Renal cortical epithelial cell (primary cell): ENCODE measurements at places on chromosomes 13 and 19. TPM values are rescaled to one million over a fixed set of nuclear protein-coding genes. Genes with fewer than 3 reads are reported as not detected.

DCLK1 gene
- 12.0 and 12.2 TPM in 2 replicates for total RNA-seq

ADAT3 gene
- total RNA-seq: 2.6 and 6.5 TPM in 2 replicates

ZNF562 gene
- 57.3 and 59.4 TPM in 2 replicates for total RNA-seq

OVOL3 gene
- not detected in 2 replicates for total RNA-seq

SIGLEC12 gene
- not detected in 2 replicates for total RNA-seq

PLPP2 gene
- 15.4 and 70.8 TPM in 2 replicates for total RNA-seq

CYP2B6 gene
- 0.05 TPM in 1 of 2 replicates, not detected in the other for total RNA-seq

- peak; percentile 16 for DNase-seq
Measured at GRCh38 chr13:24863748-24864540, 100.0 kb downstream of the RNF17 start.

DNA sequence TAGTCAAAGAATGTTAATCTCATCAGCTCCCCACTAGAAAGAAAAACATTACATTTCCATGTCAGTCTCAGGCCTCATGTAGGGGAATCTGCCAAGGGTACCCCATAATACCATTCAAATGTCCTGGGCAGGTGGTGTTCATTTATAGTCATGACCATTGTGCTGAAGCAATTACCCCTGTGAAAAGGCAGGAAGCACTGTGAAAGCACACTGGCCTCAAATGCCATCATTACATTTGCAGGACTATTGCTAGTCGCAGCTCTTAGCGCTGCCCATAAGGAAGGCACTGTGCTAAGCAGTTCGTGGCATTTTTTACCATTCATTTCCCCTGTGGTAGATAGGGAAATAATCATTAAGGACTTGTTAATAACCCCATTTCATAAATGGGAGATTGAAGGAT lies 109.0 kb downstream of the LHFPL6 start:
- no peak for DNase-seq

- no peak for DNase-seq
Measured at GRCh38 chr19:45468159-45468651, 409 bp downstream of the FOSB start.

DNA sequence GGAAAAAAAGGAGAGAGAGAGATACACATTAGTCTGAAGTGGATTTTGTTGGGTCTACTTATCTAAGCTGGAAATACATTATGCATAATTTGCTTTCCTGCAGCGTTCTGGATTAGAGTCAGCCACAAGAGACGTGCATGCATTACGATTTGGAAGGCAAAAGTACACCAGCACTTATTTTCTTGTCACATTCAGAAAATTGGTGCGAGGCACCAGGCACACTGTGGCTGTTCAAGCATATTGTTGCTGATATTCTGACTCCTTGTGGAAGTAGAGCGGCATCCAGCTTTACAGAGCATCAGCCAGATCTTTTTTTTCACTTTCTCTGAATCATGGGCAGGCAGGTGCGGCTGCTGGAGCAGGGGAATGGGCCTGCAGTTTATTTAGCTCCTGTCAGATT lies 905.6 kb upstream of the SPRY2 start:
- DNase-seq: no peak

DNA sequence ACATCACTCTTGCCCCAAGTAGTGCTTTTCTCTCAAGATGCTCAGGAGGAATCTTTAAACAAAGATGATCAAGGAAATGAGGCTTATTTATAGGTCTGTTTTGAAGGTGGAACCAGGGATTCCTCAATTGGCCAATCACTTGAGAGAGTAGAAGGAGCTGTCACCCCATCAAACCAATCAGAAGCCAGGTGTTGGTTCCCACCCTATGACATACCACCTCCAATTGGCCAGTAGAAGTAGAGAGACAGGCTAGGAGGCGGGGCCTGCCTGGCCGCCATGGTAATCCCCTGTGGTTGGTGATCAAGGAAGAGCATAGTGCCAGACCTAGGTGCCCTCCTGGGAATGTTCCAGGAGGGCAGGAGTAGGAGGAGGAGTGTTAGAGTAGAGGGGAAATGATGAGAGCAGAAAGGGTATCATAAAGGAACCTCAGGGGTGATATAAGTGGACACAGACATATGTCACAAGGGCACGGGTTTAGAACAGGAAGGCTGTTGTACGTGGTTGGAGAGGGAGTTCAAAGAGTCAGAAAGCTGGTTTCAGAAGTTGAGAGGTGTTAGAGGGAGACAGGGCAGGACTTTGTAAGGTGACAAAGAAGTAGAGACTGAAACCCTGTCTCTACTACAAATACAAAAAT lies 10.5 kb downstream of the PMIS2 start:
- no peak for DNase-seq

DNA sequence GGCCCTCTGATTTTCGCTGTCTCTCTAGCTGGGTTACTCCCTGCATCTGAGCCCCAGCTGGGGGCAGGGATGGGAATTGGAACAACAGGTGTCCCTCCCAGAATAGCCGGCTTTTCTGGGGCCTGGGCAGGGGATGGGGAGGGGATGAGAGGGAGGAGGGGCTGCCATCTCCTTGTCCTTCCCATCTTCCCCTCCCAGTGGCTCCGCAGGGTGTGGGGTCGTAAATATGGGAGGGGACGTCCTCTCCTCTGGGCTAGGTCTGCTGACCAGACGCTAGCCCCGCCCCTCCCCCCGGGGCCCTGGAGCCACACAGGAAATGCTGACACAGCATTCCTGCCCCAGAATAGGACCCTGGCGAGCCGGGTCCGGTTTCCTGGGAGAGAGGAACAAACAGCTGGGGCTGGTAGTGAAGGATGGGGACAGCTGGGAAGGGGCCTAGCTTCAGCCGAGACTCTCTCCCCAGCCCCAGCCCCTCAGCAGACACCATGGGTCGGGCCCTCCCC lies 1.1 kb downstream of the RYR1 start:
- no peak for DNase-seq

- DNase-seq: no peak
Measured at GRCh38 chr13:59437544-59438301, 726.0 kb downstream of the DIAPH3 start.
